Posterior cingulate gyrus (tissue), 11 donors: ENCODE measurements at places on chromosomes 4 and X.

DNA sequence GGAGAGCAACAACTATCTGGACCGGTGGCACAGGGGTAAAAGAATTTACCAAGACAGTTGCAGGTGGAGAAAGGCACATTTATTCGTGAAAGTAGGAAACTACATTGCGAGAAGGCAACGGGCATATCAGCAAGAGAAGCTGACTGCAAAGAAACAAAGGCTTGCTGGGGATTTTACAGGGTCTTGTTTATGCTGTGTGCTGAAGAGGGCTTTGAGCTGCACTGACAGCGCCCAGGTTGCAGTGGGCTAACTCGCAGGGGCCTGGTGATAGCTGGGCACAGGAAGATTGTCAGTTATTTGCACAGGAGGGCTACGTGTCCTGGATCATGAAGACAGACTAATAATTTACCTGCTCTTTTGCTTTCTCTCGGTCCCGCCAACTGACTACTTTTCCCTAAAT is 10.7 kb downstream of the TLR3 start:
- DNase-seq: no peak

GRCh38 chr4:76377911-76378310 is 43.0 kb downstream of the CCDC158 start:
- no peak for DNase-seq

- no peak for DNase-seq
Observed at GRCh38 chrX:49102190-49102589, 21.3 kb downstream of the GPKOW start.

- no peak for DNase-seq
Observed at GRCh38 chr4:39687014-39687413, 10.9 kb upstream of the UBE2K start.

GRCh38 chr4:43587758-43588157 is 695.2 kb downstream of the GRXCR1 start:
- DNase-seq: no peak

DNA sequence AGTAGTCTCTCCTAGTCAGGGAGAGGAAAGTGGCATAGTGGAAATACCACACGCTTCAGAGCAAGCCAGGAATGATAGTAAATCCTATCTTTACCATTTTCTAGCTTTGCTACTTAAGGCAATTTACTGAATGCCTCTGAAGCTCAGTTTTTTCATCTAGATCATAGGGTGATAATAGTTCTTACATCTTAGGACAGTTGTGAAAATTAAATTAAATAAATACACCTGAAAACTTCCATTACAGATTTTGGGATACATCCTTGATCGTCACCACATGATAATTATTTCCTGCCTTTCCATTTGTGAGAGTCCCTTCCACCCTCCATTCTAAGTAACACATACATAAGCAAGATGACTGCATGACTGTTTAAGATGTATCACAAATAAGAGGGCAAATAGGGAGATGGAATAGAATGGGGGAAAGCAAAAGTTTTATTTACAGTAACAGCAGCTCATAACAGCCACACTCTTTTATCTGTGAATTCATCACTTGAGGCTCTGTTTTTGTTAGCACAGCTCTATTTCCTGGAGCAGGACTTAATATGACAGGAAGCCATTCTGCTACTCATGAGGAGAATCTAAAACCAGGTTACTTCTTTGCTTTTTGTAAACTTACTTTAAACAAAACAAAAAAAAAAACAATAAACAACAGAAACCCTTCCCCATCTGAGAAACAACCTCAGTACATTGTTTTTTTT is 13.4 kb downstream of the P2RY10 start:
- no peak for DNase-seq

- no peak for DNase-seq
Observed at GRCh38 chr4:48557478-48557877, 67.4 kb downstream of the ZAR1 start.

DNA sequence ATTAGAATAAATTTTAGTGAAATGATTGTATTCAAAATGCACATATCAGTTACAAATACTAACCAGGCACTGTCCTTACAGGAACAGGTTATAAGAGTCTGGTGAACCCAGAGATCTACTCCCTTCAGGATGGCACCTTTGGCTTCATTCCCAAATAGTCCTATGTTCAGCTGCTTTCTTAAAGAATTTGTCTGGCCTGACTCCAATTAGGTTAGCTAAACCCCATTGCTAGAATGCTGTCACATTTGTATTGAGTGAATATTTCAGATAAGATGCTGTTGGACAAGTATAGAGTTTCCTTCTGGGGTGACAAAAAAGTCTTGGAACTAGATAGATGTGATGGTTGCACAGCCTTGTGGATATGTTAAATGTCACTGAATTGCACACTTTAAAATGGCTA is 69.4 kb downstream of the EFHC2 start:
- no peak for DNase-seq

- peak; percentile 88 for DNase-seq
Observed at GRCh38 chr4:39458505-39459300, at the start of the genes LIAS and RPL9. Gene LIAS (plus strand): TSS chr4:39459056. CDS start chr4:39459118, 62 bp downstream. Gene RPL9 (minus strand): TSS chr4:39458922. CDS start chr4:39458439, 483 bp downstream.

GRCh38 chr4:153713866-153714646 is 30.0 kb downstream of the TLR2 start:
- DNase-seq: no peak

- no peak for DNase-seq
Observed at GRCh38 chr4:119739796-119740195, 111.2 kb upstream of the PDE5A start.

DNA sequence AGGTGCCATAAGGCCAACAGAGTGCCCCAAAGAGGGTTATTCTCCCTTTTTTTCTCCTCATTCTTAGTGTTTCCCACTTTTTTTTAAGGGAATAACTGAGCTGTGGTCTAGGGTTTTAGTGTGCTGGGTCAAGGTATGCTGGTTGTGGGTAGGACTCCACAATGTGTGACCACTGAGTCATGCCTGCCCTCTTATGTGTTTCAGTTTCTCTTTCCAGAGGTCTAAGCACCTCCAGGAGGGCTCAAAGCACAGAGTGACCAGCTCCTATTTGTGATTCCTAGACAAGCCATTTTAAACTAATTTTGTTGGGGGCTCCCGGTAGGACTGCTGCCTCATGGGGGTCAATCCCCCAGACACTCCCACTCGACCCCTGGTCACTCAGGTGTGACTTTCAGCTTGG is 80.5 kb upstream of the GC start:
- no peak for DNase-seq

DNA sequence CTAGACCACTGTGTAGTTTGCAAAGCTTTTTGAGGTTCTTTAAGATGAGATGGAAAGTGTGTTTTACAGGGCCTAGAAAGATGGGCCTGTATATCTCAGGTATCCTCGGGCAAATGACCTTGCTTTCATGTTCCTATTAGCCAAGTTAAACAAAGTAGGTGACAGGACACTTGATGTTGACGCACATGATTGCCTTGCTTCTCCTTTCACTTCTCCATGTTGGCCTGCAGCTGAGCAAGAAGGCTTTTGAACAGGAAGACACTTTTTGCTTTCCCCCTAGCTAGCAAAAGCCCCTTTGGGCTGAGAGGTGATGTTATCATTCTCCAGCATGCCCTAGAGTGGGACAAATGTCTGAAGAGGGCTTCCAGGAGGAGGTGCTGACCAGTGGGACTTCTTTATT is 202.1 kb downstream of the GPC3 start:
- DNase-seq: no peak

- DNase-seq: no peak
Observed at GRCh38 chr4:111678479-111678878, 466.8 kb upstream of the FAM241A start.

- DNase-seq: no peak
Observed at GRCh38 chrX:48935301-48935670, 16.5 kb upstream of the PIM2 start.

GRCh38 chrX:119758731-119759247 is 401 bp downstream of the SOWAHD start:
- no peak for DNase-seq

GRCh38 chr4:155017426-155017825 is 191.0 kb upstream of the NPY2R start:
- DNase-seq: no peak

- DNase-seq: no peak
Observed at GRCh38 chr4:53380221-53380620, 2.8 kb downstream of the FIP1L1 start.

DNA sequence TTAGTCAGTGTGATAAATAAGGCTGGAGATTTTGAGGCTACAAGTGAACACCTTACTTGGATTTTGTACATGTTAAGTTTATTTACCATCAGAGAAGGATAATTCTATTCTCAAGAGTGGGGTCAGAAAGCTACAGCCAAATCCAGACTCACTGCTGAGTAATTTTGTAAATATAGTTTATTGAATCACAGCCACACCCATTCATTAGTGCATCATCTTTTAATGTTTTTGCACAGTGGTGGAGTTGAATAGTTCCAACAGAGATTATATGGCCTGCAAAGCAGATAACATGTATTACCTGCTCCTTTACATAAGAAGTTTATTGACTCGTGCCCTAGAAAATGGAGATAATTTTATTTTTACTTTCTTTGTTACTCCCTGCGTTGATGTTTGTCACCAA is 60.4 kb downstream of the PCDH18 start:
- no peak for DNase-seq

DNA sequence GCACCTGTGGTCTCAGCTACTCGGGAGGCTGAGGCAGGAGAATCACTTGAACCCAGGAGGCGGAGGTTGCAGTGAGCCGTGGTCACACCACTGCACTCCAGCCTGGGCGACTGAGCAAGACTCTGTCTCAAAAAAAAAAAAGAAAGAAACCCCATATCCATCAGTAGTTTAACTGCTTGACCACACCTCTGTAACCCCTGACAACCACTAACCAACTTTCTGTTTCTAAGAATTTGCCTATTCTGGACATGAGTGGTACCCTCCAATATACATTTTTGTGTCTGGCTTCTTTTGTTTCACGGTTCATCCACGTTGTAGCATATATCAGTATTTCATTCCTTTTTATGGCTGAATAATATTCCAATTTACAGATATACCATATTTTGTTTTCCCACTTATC is 9.1 kb downstream of the PPAT start:
- DNase-seq: no peak

DNA sequence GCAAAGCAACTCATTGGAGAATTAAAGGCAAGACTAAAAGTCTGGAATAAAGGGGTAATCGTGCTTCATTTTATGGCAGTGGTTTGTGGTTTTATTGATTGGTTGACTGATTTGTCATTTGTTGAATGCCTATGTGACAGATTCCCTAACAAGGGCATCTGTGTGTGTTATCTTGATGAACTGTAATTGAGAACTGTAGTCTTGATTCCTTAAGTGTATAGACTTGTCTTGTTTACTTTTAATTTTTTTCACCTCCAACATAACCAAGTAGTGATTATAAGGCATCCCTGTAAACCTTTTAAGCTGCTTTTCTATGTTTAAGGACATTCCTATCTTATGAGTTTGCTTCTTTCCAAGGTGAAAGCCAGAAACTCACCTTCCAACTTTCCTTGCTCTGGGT is 216.0 kb upstream of the TAPT1 start:
- DNase-seq: no peak

GRCh38 chr4:107760281-107760947 is 40.4 kb upstream of the PAPSS1 start:
- no peak for DNase-seq

- no peak for DNase-seq
Observed at GRCh38 chr4:106679063-106679462, 310.5 kb upstream of the GIMD1 start.

DNA sequence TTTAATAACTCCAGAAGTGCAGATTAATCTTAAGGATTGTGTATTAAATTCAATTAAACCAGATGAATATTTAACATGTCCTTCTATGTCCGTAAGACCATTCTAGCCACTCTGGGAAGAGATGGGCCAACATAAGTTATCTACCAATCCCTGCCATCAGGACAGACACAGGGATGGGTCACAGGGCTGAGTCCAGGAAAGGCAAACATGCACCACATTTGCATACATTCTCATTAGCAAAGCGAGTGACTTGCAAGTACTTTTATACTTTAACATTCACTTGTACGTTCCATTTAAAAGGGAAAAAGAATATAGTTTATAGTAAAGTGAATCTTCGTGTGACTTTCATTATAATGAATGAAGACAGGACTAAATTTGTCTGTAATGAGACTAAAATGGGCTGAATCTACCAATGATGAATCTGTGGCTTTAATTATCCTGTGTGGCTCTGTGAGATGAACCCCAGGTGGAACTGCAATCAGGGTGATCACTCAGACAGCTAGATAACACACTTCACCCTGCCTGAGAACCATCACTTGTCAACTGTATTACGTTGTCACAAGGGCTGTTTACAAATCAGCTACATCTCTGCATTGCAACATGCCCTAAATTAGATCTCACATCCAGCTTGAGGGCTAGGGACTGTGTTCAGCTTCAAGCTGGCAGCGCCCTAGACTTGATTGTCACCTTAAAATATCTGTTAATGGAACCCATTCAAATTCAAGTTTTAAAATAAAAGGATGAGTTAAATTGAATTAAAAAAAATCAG is 77.2 kb downstream of the SH3KBP1 start:
- no peak for DNase-seq

- DNase-seq: no peak
Observed at GRCh38 chr4:173698557-173699262, 168.7 kb upstream of the HAND2 start.

GRCh38 chr4:185099940-185100339 is 43.1 kb upstream of the SLC25A4 start:
- DNase-seq: no peak

DNA sequence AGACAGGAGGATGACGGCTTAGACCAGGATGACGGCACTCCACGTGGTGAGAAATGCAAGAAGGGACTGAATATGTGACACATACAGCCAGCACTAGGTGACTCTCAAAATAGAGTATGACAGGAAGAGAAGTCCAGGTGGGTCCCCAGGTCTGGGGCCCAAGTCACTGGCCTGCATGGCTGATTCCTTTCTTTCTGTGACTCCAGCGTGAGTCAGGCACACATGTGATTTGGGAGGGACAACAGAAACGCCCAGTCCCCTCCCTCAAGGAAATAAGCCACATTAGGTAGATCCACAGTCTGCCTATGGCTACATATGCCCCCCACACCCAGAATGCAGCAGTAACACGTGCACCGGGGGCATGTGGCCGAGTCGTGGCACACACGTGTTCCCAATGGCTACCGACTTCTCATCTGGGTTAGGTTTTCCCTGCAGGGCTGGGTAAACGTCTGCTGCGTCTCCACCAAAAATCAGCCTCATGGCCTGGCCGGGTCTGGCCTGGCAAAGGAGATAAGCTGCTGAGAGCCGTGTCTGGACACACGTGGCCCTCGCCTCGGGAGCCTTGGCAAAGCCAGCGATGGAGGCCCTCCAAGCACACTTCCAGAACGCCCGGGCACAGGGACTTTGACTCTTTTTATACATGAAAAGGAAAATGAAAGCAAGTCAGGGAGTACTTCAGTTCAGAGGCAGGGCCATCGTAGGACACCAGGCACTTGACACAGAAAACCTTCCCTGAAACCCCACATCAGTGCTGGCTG is 19.3 kb downstream of the SEL1L3 start:
- DNase-seq: no peak

GRCh38 chr4:86536151-86536550 is 58.0 kb upstream of the PTPN13 start:
- no peak for DNase-seq

GRCh38 chr4:86122404-86122803 is 237.4 kb downstream of the MAPK10 start:
- DNase-seq: no peak
